ENCODE measurements at places on chromosomes 7 and 10.
A peak's percentile ranks its signal among the peaks of the same experiment; 100 is the strongest.

DNA sequence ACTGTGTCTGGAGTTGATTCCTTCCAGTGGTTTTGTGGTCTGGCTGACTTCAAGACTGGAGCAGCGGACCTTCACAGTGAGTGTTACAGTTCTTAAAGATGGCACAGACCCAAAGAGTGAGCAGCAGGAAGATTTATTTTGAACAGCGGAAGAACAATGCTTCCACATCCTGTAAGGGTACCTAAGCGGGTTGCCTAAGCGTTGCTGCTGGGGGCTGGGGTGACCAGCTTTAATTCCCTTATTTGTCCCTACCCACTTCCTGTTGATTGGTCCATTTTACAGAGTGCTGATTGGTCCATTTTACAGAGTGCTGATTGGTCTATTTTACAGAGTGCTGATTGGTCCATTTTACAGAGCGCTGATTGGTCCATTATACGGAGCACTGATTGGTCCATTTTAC is 13.2 kb downstream of the AKR1B15 start:
- DNase-seq = no peak

- peak; percentile 68 for DNase-seq
Measured at GRCh38 chr10:93115661-93116383, 42.1 kb downstream of the CYP26A1 start.

- DNase-seq = no peak
Measured at GRCh38 chr7:121938429-121938996, 65.6 kb downstream of the PTPRZ1 start.

DNA sequence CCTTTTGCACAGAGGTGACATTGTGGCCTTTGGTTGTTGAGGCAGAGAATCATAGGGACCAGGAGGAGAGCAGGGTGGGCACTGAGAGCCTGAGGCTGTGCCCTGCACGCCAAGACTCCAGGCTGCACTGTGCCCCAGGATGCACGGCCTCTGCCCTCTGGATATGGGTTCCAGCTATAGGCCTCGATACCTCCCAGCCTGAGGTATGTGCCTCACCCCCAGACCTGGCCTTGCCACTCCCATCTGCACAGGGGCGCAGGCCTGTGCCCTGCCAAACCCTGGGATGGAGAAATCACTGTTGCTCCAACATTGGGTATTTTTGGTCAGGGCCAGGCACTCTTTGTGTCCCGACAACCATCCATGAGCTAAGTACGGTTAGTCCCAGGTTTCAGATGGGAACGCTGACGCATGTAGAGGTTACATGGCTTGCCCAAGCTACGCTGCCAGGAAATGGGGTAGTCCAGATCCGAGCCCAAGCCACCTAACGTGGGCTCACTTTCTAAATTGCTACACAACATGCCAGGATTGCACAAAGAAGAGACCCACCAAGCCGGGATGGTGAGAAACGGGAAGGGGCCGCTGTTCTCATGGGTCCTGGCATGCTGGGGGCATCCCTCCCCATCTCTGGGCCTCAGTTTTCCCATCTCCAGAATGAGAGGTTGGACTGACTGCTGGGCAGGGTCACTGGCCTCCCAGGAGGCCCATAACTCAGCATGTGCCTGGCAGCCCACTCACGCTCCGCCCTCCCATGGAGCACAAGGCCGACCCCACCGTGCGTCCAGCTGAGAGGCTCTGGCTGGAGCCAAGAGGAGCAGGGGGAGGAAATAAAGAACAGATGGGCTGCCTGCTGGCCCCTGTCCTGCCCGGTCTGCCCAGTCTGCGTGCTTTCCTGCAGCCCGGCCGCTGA is 44.2 kb downstream of the ZCCHC24 start:
- no peak for DNase-seq

DNA sequence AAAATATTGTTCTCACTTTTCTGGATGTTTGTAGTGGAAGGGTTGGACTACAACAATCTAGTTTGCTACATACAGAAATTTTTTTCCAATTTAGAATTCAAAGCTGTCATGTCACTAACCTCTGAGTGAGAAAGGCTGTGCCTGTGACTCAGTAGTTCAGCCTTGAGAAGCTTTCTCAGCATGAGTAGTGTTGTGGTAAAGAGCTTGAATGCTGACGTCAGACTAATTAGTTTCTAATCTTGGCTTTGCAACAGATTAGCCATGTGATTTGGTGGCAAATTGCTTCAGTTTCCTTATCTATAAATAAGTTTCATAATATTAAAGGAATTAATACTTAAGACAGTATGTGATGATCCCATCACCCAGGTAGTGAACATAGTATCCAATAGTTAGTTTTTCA is 83.8 kb downstream of the ABCA13 start:
- no peak for DNase-seq

DNA sequence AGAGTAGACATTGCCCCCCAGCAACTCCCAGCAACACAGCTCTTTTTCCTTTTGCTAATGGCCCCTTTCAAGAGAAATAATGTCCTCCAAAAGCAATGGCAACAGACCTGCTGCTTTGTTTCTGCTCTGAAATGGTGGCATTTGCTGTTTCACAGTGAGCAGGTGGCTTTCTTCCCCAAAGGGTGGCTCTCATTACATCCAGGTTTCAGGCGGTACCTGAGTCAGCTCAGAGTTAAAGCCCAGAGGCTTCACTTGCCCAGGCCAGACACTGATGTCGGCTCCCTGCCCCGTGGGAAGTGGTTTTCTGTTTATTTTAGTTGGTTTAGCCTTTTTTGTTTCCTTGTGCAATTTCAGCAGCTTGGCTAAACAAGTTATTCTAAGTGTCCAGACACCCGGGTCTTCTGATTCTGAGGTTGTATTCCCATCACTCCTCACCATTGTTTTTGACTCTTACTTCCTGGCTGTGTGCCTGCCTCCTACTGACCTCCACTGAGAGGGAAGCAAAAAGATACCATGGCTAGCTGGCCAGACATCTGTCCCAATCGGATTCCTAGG is 7.8 kb upstream of the ATOH7 start:
- no peak for DNase-seq

- no peak for DNase-seq
Measured at GRCh38 chr10:114024876-114025610, 18.6 kb upstream of the ADRB1 start.

- no peak for DNase-seq
Measured at GRCh38 chr10:132164761-132165278, 21.9 kb upstream of the DPYSL4 start.

DNA sequence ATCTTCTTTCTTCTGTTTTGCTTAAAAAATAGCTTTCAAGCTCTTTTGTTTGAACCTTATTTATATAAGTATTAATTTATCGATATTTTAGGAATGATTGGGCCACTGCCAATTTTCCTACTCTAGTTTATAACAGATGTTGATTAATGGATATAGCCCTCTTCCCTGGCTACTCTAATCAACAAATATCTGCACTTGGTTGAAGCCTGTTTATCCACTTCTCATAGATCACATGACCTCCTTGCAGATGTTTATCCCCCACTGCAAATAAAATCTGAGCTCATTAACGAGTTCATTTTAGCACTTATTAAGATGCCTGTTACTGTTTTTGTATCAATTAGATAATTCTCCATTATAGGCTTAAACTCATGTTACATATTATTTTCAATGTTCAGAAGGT is 715.3 kb downstream of the CNTNAP2 start:
- no peak for DNase-seq

- DNase-seq = no peak
Measured at GRCh38 chr10:2476218-2476811, 591.0 kb upstream of the PFKP start.
